ENCODE measurements at places on chromosomes 4 and X.

- no peak for DNase-seq
These were observed 167.6 kb downstream of the ARHGAP24 start for GRCh38 chr4:85642356-85643100.

DNA sequence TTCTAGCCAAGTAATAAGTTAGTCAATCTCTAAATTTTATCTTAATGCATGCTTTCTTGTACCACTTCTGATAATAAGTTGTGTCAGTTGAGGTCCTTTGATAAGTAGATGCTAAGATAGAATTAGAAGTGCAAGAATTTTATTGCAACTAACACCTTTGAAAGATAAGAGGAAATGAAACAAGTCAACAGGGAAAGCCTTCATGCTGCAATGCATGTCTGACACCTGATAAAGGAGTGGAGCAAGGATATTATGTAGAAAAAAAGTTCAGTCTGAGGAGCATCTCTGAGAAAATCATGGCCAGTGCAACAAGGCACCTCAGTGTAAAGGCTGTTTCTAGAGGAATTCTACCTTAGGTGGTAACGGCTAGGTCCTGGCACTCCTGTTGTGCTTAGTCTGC, 210.7 kb upstream of the PPP1R2C start:
- DNase-seq, result no peak

DNA sequence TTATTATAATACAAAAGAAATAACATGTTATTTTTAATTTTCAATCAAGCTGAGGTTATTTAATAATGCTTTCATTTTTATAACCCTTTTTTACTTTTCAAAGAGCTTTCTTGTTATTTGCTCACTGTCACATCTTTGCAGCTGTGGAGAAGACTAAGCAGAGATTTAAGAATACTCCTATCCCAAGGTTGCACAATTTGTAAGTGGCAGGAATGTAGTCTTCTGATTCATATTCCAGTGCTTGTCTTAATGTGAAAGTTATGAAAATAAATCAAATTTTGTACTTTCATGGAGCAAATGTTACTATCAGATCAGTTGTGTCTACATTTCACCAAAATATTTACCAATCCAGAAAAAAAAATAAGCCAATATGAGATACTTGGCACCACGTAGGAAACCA, 86.6 kb downstream of the DDIT4L start:
- DNase-seq, result no peak

DNA sequence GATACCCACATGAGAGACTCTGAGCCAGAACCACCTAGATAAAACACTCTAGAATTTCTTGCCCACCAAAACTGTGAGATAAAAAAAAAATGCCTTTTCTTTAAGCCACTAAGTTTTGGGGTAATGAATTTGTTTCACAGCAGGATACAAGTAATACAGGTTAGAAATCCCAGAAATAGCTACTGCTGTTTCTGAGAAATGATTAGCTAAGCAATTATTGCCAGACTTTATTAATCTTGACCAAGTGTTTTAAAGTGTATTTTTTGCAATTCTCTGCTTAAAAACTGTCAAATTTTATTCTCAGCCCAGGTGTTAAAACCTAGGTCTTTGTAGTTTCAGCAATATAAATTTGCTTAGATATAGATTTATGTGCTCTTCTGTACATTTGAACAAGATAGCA, 58.6 kb upstream of the CAPN6 start:
- no peak for DNase-seq

DNA sequence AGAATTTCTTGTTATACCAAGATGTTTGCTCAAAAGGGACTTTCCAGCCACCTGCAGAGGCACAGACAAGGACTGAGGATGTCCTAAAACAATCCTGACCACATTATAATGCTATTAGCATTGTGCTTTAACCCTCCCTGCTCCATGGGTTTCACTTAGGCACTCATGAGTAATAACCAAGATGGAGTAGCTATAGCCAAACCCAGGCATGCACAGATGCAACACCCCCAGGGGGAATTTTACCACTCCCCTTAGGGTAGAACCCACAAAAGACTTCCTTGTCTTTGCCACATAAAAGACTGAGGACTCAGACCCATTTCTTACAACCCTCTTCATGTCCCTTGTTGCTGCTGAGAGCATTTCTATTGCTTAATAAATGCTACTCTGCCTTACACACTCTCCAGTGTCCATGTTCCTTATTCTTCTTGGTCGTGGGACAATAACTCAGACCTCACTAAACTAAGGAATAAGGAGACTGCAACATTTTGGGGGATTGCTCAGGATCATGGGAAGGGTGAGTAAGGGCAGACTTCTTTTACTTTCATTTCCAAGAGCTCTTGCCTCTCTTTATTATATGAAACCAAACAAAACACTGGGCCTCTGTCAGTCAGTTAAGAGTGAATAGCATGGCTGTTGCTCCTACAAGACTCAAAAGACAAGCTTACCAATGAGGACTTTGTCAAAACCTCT, 103.5 kb downstream of the TECRL start:
- DNase-seq, result no peak

DNA sequence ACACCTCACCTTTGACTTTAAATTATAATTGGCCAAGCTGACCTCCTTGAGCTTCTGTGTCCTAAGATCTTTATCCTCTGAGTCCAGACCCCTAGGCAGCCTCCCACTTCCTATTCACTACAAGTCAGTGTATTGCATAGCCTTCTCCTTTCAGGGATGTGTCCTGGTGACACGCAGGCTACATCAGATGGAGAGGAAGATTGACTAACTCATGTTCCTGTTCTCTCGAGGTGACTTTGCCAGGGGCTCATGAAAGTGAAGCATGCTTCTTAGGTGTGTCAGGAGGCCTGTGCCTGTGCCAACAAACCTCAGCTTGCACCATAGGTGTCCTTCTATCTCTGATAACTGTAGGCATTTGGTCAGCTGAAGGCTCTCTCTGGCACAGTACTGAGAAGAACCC, 195.7 kb upstream of the HS3ST1 start:
- DNase-seq, result no peak

DNA sequence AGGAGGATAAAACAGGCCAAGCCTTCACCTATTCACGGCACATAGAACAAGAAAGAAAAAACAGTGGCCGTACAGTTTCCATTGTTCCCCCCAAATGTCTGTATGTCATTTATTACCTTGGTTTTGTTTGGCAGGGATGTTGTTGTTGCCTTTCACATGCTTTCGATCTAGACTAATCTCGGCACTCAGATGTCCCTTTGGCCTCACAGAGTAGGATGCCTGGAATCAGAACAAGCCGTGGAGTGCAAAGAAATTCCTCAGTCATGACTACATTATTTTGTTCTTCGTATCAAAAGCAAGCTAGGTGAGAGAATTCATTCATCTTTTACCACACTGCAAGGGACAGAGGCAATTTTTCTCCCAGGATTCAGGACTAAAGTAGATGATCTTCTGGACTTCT, 106.9 kb downstream of the SMIM20 start:
- no peak for DNase-seq

GRCh38 chr4:112147697-112148096, 2.4 kb downstream of the FAM241A start:
- no peak for DNase-seq

- no peak for DNase-seq
These were observed 124.5 kb upstream of the NEIL3 start for GRCh38 chr4:177185151-177185550.

- DNase-seq, result no peak
These were observed 635.6 kb upstream of the PCDH10 start for GRCh38 chr4:132513491-132513890.

- DNase-seq, result no peak
These were observed 115.3 kb downstream of the ATP8A1 start for GRCh38 chr4:42541647-42542046.

- no peak for DNase-seq
These were observed 36.0 kb downstream of the IRF2 start for GRCh38 chr4:184438375-184438774.

GRCh38 chrX:101078716-101079598, at the start of gene TMEM35A:
TMEM35A (plus strand) TSS chrX:101078879; CDS start chrX:101079003, 124 bp downstream.
- DNase-seq, result no peak

DNA sequence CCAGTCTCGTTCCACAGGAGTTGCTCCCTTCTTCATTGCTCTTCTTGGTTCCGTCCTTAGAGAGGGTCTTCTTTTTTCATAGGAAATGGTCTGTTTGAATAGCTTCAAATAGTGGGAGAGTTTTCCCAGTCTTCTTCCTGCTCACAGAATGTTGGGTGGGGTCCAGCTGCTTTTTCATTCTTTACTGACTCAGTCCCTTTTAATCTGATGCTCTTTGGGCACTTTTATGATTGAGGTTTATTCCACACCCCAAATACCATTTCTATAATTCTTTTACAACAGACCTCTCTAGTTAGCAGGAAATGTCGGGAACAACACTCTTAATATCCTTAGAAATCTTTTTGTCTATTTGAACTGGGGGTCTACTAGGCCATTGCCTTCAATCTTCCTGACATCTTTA, 239.5 kb downstream of the PRDM5 start:
- no peak for DNase-seq

GRCh38 chr4:108135549-108136209, 33.1 kb downstream of the LEF1 start:
- no peak for DNase-seq

GRCh38 chr4:88159229-88159725, 838 bp upstream of the ABCG2 start:
- no peak for DNase-seq

DNA sequence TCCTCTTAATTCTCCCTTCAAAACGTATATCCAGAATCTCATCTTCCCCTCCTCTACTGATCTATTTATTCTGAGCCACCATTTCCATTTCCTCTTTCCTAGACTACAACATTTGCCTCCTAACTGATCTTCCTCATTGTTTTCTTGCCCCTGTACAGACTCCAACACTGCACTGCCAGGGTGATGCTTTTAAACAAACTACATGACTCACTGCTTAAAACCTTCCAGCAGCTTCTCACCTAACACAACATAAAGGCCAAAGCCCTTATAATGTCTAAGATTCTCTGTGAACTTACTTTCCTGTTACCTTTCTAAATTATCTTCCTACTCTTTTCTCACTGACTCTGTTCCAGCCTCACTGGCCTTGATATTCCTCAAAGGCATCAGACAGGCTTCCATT, 161.0 kb upstream of the HS3ST1 start:
- DNase-seq, result no peak

- no peak for DNase-seq
These were observed 223.8 kb downstream of the IL1RAPL2 start for GRCh38 chrX:104789784-104790183.

- no peak for DNase-seq
These were observed 11.0 kb upstream of the VSIG1 start for GRCh38 chrX:108033890-108034289.

DNA sequence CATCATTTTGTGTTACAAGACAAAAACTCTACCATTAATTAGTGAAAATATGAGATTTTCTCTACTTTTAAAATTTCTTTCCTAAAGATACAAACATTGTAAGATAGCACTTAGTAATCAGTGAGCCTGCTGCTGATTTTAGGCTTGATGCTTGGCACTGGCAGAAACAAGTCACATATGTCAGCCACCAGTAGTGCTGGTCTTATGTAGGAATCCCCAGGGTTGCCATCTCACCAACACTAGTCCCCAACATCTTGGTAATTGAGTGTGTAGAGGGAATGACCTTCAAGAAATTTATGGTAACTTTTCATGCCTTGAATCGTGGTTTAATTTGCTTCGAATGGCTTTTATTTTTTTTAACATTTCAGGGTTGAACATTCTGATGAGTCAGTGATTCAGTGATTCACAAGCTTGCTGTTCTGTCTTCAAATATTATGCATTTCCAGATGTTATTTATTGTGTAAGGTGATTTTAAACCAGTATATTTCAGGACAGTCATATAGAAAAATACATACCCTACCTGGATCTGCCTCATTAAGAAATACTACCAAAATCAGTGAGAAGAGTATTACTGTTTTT, 11.9 kb downstream of the EXOC1 start:
- no peak for DNase-seq

Measured in posterior vena cava (tissue), 2 donors.